ENCODE measurements at places on chromosomes 1 and 21.

DNA sequence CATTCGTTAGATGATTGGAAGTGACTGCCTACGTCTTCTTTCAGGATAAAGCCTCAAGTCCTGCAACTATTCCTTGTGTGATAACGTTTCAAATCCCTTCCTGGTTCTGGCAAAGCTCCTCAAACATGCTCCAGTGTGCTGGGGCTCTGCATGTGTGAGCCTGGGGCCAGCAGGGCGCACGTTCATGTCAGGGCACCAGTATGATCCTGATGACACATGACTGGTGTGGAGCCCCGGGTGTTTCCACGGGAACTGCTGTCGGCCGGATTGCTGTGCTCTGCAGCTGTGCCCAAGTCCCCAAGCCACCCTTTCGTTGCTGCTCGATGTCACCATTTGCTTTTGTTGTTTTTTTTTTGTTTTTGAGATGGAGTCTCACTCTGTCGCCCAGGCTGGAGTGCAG, 21.3 kb downstream of the KRTAP10-1 start:
- DNase-seq = no peak

DNA sequence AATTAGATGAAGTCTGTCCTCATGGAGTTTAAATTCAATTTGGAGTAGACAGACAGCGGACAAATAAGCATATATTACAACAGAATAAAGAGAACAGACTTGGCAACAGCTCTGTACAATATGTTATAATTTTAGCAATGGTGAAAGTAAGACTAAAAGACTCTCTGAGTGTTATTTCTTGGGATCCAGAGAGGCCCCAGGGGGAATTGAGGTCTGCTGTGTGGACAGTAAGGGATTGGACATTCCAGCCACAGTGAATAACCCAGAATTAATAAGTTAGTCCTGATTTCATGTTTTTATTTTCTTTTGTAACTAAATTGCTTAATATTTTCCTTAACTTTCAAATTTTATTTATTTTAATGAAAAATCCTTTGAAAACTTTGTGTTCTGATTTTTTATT, 101.7 kb downstream of the PATJ start:
- no peak for DNase-seq

GRCh38 chr21:18801468-18801867, 397.9 kb upstream of the TMPRSS15 start:
- DNase-seq = no peak

DNA sequence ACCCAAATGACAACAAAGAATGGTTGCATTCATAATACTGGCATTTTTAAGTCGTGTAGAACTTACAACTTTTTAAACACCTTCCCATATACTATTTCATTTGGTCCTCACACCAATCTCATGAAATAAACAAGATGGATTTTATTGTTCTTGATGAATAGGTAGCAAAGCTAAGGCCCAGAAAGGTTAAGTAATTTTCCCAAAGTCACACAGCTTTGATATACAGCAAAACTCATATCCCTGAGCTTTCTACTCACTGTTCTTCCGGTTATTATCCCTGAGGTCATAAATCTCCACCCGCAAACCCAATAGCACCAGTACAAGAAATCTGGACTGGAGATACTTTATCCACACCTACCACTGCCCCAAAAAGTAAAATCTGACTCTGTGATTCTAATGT, 186.2 kb downstream of the RUNX1 start:
- DNase-seq = no peak

DNA sequence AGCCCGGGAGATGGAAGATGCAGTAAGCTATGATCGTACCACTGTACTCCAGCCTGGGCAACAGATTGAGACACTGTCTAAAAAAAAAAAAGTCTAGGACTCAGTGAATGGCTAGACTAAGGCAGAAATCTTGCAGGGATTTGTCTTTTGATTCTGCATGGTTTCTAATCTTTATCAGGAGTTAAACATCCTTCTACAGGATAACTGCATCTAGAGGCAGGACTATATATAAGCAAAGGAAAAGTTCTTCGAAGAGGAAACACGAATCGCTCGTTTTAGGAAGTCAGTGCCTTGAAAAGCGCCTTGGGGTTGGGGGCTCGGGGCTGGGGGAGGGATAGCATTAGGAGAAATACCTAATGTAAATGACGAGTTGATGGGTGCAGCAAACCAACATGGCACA, 602 bp upstream of the UFC1 start:
- DNase-seq = no peak

DNA sequence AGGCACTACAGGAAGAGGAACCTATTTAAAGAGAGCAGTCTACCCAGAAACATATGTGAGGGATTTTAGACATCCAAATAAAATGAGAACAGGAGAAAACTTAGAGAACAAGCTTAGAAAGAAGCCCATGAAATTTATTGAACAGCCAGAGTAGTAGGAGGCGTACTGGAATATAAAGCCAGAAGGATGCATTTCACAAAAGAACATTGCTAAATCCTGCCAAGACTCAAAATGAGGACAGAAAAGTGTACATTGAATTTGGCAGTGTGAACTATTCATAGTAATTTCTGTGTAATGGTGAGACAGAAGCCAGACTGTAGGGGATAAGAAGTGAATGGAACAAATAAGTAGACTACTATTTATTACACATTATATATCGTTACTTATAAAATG, 22.5 kb downstream of the CEPT1 start:
- DNase-seq = no peak

DNA sequence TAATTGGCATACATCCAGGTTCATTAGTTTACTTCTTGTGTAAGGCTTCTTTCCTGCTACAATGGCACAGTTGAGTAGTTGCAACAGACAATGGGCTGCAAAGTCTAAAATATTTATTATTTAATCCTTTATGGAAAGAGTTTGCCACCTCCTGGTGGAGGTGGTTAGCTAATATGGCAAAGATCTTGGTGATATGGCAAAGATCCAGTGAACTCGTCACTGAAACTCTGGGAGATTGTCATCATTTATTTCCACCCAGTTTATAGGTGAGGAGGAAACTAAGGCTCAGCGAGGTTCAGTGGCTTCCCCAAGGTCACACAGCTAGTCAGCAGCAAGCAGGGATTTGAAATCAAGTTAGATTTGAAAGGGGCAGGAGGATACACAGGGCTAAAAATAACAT, 16.1 kb upstream of the IFFO2 start:
- DNase-seq = no peak

DNA sequence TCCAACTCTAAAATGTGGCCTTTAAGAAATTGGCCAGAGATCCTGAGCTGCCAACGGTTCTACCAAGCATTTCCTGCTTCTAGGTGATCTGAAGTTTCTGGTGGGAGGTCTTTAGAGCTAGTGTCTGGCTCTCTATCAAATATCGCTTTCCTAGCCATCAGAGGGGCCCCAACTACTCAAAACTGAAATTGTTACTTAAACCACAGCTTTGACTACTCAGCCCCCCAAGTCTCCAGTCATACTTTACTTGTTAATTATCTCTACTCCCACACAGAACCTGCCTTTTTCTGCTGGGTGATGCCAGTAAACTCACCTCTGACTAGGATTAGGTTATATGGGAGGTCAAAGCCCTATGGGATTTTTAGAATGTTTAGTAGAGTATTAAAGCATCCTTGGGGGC, 95.1 kb downstream of the FASLG start:
- no peak for DNase-seq

DNA sequence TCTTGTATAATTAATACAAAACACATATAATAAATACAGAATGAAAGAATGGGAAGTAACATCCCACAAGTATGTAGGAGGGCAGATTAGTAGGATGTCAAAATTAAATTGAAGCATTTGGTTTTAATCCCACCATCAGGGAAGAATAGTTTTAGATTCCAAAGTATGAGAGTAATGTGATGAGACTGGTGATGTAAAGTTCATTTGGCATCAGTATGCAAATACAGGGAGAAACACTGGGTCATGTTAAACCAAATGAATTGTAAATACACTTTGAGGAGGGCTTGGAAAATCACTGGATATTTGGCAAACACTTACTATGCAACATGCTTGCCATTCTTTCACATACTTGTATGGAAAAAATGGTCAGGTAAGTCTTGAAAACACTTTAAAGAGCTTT, 358.8 kb downstream of the DPYD start:
- no peak for DNase-seq

DNA sequence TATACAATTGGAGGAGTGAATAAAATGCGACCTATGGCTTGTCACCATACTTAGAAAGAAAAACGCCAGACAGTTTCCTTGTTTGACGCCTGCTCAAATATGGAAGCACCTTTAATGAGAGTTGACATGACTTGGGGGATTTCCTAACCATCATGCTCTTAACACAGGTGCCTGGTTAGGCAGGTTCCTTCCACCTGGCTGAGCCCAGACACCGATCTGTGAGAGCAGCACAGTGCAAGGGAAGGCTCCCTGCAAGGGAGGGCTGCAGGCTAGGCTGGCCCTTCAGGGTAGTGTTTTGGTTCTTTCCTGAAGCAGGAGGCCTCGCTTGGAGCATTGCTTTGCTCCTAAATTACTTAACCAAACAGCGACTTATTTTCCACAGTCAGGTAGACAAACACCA, 24.6 kb upstream of the KLHDC8A start:
- no peak for DNase-seq

- no peak for DNase-seq
Observed at GRCh38 chr1:41646186-41646585, 161.7 kb upstream of the EDN2 start.

Data from hippocampal formation (tissue), 2 donors.